ENCODE measurements at places on chromosomes 4 and X.

- DNase-seq, result no peak
Observed at GRCh38 chr4:82517043-82517442, 44.7 kb downstream of the TMEM150C start.

- no peak for DNase-seq
Observed at GRCh38 chrX:30302956-30303355, 6.2 kb downstream of the NR0B1 start.

GRCh38 chr4:175443547-175443946, 368.5 kb downstream of the GPM6A start:
- no peak for DNase-seq

DNA sequence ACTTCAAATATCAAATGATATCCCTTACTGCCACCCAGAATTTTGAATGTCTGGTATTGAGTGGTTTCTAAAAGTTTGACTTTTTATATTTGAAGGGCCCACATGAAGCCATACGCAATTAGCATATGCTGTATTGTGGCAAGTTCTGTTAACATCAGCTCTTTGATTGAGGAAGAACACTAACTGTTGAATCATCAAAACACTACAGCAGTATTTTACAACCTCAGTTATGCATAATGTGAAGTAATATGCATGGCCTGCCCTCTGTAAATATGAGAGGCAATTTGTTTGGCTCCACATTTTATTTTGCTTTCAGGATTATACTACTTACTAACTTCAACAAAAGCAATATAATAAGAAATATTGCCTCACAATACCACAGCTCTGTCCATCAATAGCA, 62.2 kb upstream of the DMD start:
- no peak for DNase-seq

- DNase-seq, result no peak
Observed at GRCh38 chr4:69467797-69468196, 27.9 kb downstream of the UGT2B4 start.

DNA sequence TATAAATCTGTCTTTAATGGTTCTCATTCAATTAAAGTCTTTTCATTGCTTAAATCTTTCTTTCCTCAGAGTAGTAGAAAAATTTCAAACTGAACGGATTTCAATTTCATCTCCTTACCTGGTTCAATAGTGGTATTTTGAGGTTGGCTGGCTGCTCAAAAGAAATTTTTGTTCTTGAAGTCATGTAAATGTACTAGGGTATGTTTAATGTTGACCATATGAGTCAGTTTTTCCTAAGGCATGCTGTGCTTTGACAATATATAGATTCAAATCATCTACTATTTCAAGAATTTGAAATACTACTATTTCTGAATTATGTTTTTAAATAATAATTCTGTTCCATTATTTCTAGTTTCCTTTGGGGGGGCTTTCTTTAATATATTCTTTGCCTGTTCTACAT, 105.5 kb downstream of the PACRGL start:
- DNase-seq, result no peak

- no peak for DNase-seq
Observed at GRCh38 chr4:2619459-2619858, 83.0 kb downstream of the FAM193A start.

DNA sequence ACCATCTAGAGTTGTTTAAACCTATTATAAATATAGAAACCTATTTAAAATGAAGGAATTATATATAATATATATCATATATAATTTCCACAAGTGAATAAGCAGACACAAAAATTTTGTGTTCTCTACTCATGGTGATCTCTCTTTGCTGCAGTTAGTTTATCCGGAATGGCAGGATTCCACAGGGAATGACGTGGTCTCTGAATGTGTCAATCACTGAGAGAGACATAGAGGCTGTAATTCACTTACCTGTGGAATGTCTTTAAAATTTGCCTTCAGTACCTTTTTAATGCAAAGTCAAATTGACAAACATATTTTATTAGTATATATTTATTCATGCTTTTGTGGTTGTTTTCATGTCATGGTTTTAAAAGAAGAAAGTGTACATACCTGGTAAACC, 669.3 kb downstream of the NLGN4X start:
- no peak for DNase-seq
